Dermis microvascular lymphatic vessel endothelial cell (primary cell): ENCODE measurements at places on chromosomes 1 and 21. TPM values are rescaled to one million over a fixed set of nuclear protein-coding genes. Genes with fewer than 3 reads are reported as not detected.

COL16A1 gene
- total RNA-seq, result 0.26 and 0.51 TPM in 2 replicates

AADACL4 gene
- not detected in 2 replicates for total RNA-seq

DNA sequence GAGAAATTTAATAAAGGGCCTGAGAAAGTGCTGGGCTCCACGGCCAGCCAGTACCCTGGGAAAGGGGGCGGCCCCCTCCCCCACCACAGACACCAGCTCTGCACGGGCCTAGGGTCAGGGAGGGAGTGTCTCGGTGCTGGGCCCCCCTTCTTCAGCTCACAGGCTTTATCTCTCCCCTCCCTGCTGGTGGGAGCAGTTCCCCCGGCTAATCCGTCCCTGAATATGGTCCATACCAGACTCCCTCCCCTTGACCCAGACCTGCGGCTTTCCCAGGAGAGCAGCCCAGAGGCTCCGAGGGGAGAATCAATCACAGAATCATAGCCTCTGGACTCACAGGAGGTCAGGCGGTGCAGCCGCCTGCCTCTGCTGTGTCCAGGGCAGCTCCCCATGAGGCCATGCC, 26.0 kb upstream of the RSPO1 start:
- DNase-seq, result no peak

DNA sequence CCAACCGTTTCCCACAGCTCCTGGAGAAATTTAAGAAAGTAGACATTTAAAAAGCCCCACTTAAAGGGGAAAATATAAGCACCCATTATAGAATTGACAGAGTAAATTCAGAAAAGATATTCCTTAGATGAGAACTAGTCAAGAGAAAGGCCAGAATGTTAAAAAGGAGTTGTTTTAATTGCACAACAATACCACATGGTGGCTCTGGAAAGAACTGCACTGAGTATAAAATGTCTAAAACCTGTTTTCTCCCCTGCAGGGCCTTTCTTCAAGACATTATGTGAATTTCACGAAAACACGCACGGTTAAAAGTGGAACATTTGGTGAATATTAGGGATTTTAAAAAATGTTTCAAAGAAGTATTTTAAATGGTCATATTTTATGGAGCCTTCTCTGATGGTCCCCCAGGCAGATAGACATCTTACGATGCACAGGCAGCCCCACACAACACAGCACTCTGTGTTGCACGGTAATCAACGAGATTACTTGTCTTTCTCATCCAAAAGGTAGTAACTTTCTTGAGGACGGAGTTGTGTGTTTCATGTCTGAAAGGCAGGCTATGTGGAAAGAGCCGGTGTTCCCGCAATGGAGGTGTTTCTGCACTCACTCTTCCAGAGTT, 101.9 kb downstream of the PRRX1 start:
- DNase-seq, result peak; percentile 9

- DNase-seq, result no peak
These were observed 187.9 kb downstream of the DAB1 start for GRCh38 chr1:57235730-57236510.
